ENCODE measurements at places on chromosomes 2 and 18. TPM values are rescaled to one million over a fixed set of nuclear protein-coding genes. Genes with fewer than 3 reads are reported as not detected.

The HYCC2 gene
- total RNA-seq: 13.9 TPM

The CDH19 gene
- total RNA-seq: not detected

The CXCR2 gene
- not detected for total RNA-seq

The FTCDNL1 gene
- total RNA-seq: 2.5 TPM

The VIT gene
- not detected for total RNA-seq

The CNGA3 gene
- not detected for total RNA-seq

The PROM2 gene
- total RNA-seq: 2.6 TPM
